ENCODE measurements at places on chromosomes 4 and X.

DNA sequence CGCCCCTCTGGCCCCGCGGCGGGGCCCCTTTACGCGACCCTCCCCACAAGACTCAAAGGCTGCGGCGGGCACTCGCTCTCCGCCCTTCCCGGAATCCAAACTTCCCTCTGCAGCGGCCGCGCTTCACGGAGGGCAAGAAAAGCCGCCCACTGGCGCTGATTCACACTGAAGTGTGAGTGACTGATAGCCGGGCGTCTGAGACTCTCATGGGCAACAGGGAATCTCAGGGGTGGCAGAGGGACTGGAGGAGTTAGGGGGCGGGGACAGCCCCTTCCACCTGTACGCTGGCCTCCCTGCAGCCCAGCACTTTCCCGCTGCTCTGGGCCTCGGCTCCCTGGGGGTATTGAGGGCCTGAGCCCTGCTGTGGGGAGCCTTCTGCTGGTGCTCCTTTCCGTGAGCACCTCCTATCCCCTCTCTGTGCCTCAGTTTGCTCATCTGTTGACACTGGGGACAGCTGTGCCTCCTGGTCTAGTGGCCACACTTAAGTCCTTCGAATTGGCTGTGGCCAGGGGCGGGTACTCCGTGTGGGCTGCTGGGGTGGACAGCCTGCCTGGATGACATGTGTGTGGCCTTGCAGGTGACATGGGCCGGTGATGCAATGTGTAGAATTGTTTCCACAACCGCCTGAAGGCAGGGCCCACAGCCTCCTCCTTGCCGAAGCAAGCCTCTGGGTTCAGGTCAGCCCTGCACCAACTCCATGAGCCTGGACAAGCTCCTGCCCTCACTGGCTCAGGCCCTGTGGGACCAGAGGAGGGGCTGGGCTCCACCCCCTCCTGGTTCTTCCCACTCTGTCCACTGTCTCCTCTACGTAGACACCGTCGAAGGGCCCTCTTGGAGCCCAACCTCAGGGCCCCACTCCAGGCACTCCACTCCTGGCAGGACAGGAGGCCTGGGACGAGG, 951 bp downstream of the SH3BP2 start:
- no peak for DNase-seq

DNA sequence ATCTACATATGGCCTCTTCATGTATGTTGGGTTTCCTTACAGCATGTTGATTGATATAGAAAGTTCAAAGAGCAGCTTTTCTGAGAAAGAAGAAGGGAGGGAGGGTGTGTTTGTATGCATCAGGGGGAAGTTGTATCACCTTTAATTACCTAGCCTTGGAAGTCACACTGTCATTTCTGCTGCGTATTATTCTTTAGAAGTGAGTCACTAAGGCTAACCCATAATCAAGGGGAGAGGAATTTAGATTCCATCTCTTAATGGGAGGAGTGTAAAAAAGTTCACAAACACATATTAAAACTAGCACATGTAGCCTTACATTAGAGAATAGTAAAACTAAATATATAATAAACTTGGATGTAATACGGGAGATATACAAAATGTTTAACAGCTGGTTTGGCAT, 86.5 kb upstream of the CBLL2 start:
- DNase-seq, result no peak

GRCh38 chr4:114677346-114677979, 78.9 kb downstream of the UGT8 start:
- DNase-seq, result no peak

- DNase-seq, result no peak
Measured at GRCh38 chr4:187380181-187380581, 615.4 kb upstream of the ZFP42 start.

DNA sequence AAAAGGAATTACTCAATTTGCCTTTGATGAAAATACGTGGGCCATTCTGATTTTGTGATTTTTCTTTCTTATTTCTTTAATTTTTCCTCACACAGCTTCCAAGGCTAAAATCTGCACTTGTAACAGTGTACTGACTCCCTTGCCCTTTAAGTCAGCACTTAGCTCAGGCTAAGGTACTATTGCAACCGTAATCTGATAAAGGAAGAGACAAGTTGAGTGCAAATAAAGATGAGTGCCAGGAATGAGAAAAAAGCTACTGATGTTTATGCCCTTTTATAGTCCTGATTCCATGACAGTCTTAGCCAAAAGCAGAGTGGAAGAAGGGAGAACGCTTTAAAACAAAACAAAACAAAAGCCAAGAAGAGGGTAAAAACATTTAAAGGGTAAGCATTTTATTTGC, 6.0 kb downstream of the DMD start:
- no peak for DNase-seq

DNA sequence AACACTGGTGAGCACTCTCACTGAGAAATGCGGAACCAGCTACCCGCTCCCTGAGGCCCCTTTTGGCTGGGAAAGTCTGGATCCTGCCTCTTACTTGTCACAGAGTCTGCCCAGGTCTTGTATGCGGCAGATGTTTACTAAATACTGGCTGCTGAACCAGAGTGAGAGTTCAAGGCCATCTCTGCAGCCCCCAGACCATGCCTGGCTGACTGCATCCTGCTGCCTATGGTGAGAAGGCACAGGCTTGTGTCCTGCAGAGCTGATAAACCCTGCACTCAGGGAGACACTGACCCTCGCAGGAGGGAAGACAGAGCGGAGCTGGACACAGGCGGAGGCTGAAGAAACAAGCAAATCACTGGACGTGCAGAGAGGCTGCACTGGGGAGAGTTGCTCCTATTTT, 46.5 kb downstream of the JAKMIP1 start:
- no peak for DNase-seq

- no peak for DNase-seq
Measured at GRCh38 chr4:907691-908425, 24.3 kb downstream of the GAK start.

GRCh38 chrX:152412105-152412504, 39.0 kb downstream of the GABRA3 start:
- no peak for DNase-seq

- no peak for DNase-seq
Measured at GRCh38 chr4:175946472-175947116, 119.0 kb upstream of the WDR17 start.

GRCh38 chrX:136762820-136763452, 17.8 kb downstream of the ARHGEF6 start:
- DNase-seq, result no peak

GRCh38 chrX:24014388-24015018, 12.5 kb downstream of the KLHL15 start:
- no peak for DNase-seq

- no peak for DNase-seq
Measured at GRCh38 chr4:26985873-26986272, 125.2 kb downstream of the STIM2 start.

DNA sequence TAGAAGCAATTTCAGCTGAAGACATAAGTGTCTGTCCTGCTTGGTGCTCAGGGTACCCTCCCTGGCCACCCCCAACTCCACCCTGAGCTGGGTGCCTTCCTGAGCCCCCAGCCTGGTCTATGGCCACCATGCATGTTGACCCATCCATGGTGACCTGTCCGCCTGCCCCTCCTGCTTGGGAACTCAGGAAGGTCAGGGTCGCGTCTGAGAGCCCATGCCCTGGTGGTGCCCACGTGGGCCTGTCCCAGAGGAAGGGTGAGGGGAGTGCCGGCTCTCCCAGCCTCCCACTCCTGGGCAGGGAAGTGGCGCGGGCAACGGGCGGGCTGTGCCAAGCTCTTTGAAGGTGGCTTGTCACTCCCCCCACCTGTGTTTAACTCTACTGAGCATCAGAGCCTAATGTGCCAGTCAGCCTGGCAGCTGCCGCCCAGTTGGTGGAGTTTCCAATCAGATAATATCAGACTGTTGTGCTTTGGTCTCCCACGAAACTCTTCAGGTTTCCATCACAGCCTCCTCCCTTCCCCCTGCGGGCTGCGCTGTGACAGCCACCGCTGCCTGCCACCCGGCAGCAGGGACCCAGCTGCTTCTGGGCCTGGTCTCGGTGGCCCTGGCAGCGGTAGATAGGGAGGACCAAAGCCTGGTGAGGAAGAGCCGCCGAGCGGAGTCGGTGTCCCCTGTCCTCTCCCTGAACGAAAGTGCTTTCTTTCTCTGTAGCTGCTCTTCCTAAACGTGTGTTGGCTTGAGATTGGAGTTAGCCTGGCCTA, 4.8 kb downstream of the SH3BP2 start:
- DNase-seq, result no peak

DNA sequence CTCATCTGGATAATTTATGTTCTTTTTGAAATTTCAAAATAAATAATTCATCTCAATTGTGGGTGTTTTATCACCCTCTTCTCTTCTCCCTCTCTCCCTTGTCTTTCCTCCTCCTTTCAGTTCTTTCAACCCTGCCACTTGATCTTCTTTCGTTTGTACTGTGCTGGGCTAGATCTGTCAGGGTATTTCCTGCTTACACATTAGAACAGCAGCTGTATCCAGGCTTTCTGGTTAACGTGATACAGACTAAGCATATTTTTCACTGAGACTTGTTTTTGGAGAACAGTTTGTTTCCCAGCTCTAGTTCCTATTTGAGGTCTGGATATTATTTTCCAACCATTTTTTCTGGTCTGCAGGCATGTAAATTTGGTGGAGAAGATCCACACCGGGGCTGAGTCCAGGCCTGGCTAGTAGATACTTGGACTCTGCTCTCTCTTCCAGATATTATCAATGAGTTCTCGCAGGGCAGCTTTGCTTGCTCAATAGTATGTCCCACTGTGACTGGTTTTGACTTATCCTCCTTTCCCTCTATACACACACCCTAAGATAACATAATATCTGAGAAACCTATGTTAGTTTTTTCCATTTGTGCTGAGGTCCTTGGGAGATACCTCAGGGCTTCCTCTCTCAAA, 1310.7 kb upstream of the TENM3 start:
- DNase-seq, result no peak

DNA sequence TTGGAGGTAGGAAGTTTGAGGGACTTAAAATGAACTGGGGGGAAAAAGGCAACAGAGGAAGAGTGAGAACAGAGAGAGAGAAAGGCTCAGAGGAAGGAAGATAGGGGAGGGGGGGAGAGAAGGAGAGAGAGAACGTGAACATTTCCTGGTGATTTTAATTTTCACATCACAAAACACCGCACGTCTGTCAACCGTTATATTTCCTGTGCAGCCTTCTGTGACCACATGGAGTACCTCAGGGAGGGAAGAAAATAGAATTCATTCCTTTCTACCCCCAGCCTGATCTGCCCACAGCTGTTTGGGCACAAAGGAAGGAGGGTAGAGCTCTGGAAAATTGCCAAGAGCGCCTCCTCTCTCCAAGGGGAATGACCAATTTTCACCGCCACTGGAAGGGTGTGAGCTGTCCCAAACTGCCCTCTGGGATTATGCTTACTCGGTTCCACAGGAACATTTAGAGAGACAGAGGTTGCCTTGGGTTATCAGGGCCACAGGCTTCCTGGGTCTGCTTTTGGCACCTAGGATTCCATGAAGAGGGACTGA, 135.7 kb upstream of the MAMLD1 start:
- no peak for DNase-seq

DNA sequence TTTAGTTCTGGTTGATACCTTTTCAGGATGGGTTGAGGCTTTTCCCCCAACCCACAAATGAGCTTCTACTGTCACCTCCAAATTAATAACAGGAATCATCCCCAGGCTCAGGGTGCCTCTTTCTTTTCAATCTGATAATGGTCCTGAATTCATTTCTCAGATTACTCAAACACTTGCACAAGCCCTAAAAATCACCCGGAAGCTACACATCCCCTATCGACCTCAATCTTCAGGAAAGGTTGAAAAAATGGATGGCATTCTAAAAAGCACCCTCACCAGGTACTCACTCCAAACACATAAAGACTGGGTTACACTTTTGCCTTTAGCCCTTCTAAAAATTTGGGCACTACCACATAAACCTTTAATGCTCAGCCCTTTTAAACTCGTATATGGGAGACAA, 79.9 kb downstream of the COQ2 start:
- DNase-seq, result no peak

- no peak for DNase-seq
Measured at GRCh38 chr4:137599734-137600133, 67.4 kb upstream of the PCDH18 start.

GRCh38 chr4:136810626-136811025, 721.7 kb downstream of the PCDH18 start:
- no peak for DNase-seq

DNA sequence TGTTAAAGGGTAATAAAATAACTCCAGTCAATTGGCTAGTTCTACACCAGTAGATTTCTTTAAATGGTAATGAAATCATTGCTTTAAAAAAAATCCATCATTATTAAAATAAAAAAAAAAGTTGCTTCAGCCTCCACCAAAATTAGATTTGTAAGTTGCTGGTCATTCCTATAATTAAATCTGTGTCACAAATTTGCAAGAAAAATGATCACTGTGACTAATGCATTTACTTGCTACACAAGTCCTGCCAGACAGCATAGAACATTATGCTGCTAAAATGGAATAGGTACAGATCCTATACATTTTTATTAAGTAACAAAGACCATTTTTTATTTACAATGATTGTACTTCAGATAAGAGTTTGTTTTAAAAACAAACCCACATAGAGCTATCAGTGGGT, 85.8 kb downstream of the SLC10A7 start:
- DNase-seq, result no peak
